ENCODE measurements at places on chromosomes 6 and 20.

- DNase-seq: peak; percentile 92
These were observed 11.9 kb downstream of the VSTM2L start for GRCh38 chr20:37914672-37915433.

DNA sequence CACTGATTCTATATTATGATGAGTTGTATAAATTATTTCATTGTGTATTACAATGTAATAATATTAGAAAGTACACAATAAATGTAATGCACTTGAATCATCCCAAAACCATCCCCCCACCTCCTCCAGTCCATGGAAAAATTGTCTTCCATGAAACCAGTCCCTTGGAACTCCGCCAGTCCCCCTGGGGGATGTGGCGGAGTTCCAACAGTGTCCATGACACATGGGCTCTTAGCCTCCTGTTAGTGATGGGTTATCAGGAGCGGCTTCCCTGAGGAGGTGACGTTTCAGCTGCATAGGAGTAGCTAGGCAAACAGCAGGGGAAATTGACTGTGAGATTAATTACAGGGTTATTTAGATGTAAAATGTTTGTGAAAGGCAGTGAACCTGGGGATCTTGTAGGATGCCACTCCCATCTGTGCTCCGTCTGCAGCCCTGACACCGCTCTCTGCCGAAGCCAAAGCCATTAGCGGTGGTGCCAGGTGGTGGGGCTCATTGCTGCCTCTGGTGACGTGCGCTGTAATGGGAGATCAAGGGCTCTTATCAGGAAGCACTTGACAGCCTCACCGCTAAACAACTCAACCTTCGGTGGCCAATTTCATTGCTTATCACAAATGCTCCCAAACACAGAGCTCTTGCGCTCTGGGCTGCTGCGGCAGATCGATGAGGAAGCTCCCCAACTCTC lies 81.6 kb upstream of the MC3R start:
- no peak for DNase-seq

DNA sequence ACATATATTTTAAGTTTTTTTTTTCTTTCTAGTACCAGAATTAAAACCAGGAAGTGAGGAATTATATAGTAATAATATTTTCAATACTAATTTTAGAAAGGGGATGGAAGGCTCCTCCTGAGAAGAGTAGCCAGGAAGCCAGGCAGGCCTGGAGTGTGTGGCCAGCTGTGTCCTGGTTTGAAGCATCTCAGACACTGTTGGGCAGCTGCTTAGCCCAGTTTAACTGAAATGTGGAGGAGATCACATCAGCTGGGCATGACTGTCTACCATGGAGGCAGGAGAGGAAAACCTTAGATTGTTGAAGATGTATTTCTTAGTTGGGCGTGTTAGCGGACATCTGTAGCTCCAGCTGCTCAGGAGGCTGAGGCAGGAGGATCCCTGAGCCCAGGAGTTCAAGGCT lies 142.2 kb downstream of the ARID1B start:
- no peak for DNase-seq

- no peak for DNase-seq
These were observed 46.2 kb downstream of the TTI1 start for GRCh38 chr20:37986873-37987601.

GRCh38 chr6:142537612-142538478 lies 236.0 kb downstream of the ADGRG6 start:
- DNase-seq: peak; percentile 77

GRCh38 chr6:166307082-166308032 lies 835 bp downstream of the PRR18 start:
- peak; percentile 91 for DNase-seq

Measured in endodermal cell (in vitro differentiated cells).